Hypothalamus (tissue), 51 donors: ENCODE measurements at places on chromosomes 7 and 10.
A peak's percentile ranks its signal among the peaks of the same experiment; 100 is the strongest.

DNA sequence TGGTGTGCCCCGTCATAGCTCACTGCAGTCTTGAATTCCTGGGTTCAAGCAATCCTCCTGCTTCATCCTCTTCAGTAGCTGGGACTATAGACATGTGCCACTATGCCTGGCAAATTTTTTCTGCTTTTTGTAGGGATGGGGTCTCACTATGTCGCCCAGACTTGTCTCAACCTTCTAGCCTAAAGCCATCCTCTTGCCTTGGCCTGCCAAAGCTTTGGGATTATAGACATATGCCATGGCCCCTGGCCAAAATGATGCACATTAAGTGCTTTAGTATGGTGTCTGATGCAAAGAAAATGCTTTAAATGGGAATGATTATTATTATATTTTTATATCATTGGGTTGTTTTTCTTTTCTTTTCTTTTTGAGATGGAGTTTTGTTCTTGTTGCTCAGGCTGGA is 33.2 kb upstream of the VCL start:
- DNase-seq = no peak

- DNase-seq = no peak
Observed at GRCh38 chr10:129546106-129546505, 79.1 kb downstream of the MGMT start.

DNA sequence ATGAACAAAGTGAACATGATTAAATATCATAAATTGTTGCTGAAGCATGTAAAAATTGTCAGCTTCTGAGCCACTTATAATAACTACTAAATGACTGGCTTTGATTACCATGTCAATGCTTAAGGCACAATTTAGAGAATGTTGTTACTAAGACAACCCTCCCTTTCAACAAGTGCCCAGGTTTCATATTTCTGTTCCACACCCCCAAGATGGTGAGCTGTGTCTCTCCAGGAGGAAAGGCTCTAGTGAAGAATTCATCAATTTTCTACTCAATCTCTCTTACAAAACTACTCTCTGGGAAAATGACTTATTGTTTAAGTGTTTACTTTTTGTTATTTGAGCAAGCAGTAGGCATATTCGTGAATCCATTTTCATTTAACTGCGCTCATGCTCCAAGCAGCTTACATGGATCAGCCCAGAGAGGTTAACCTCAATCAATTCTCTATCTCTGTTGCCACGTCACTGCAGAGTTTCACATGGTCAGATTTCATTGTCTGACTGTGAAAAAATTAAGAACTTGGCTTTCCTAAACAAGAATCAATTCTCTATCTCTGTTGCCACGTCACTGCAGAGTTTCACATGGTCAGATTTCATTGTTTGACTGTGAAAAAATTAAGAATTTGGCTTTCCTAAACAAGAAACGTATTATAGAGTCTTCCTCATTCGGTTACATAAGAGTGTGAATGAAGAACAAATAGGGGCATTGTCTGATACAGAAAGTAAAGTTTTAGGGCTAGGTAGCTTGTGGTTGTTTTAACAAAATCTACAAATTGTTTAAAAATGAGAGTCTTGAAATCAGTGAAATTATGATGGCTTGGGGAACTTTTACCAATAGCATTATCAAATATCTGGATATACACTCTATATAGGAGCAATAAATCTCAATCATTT is 49.7 kb downstream of the CCDC71L start:
- DNase-seq = no peak

DNA sequence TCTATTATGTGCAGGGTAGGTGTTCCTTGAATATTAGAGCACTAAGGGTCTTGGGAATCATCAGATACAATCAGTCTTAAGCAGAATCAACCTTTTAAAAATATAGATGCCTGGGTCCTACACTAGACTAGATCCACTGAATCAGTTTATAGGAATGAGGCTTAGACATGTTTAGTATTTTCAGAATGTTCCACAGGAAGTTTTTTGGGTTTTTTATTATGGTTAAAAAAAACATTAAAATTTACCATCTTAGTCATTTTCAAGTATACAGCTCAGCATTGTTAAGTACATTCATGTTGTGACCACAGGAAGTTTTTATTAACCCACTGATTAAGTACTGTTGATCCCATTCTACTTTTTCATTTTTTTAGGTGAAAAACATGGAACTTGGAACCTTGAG is 135.7 kb downstream of the LCOR start:
- DNase-seq = no peak

DNA sequence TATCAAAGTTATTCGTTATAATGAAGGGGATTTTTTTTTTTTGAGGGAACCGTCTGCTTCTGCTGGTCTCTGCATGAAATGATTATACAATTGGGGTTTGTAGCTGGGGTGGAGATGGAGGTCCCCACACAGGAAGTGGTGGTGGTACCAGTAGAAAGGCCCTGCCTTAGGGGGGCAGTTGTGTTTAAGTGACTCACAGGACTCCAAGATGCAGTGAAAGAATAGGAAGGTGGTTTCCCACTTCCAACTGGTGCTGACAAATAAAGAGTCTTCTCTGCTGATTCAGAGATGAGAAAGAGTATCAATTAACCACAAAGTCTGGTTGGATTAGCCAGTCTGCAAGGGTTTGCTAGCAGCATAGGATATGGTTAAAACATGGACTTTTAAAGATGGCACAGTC is 376.0 kb downstream of the SORCS3 start:
- DNase-seq = no peak

- no peak for DNase-seq
Observed at GRCh38 chr7:54811846-54812254, 52.8 kb upstream of the SEC61G start.

GRCh38 chr10:26556748-26557640 is 118.9 kb downstream of the APBB1IP start:
- DNase-seq = peak; percentile 31

DNA sequence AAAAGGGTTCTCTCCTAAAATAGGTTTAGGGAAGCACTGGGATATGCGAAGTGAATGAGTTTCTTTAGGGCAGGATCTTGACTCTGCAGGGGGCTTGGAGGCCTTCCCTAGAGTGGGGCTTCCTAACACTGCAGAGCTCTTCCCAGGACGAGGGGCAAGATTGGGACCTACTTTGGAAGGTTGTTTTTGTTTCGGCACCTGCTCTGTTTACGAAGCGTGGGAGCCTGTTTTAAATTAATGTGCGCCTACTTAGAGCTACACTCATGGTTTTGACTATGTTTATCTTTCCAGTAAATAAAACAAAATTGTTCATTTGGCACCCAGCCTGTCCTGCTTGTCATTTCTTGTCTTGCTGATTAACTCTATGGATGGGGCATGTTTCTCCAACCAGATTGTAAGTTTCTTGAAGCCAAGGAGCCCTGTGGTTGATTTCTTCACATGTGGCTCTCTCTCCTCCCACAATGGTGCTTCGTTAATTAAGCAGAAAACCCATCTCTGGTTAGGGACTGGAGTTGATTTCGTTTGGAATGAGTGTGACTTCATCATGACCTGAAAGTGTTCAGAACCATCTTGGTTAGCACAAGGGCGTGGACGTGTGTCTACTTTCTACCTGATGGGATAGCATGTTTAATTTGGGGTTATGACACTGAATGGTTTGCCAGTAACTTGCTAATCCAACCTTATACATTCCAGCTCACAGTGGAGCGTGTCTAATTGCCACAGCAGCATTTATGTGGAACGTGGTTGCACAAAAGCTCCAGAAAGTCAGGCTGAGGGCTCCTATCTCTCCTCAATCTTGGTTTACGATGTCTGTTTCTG is 98.1 kb downstream of the TCF7L2 start:
- no peak for DNase-seq

- DNase-seq = no peak
Observed at GRCh38 chr10:123555616-123556015, 110.5 kb upstream of the GPR26 start.

GRCh38 chr10:68153473-68154210 is 44.4 kb downstream of the MYPN start:
- DNase-seq = no peak

DNA sequence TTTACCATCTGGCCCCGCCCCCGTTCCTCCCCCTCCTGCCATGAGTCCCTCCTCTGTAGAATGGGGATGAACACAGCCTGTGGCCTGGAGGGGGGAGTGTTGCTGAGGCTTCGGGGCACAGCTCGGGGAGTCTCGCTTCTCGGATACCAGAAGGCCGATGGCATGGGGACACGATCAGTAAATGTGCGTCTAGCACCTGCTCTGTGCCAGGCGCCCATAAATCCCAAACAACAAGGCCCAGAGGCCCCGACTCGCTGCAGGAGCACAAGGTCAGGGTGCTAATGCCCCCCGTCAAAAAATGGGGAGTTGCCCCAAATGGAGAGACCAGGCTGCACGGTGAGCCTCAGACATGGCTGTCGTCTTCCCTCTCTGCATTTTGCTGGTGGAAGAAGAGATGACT is 40.7 kb downstream of the JAKMIP3 start:
- DNase-seq = no peak

DNA sequence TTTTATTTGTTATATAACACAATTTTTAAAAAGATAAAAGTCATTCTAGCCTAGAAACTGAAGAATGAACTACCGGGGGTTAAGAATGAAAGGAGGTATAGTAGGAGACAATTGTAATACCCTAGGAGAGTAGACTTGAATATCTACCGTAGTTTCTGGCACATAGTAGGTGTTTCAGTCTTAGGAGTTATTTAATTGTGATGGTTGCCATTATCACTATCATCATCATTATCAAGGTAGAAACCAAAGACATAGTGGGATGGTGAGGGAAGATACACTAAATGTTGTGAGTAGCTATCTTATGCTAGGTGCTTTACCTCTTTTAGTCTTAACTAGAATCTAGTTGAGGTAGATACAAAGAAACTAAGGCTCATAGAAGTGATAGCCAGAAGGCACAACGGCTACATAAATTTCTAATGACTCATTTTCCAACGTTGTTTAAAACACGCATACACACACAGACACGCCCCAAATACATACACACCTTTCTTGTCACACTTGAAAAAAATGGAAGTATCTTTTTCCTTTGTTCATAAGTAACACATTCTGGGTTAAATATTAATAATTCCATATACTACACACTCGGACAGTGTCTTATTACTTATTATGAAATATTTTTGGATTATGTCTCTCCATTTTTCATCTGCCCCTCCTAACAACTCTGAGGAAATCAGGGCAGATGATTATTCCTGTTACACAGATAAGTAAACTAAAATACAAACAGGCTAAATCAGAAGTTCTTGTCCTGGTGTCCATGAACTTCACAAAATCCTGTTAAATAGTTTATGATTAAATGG is 2.0 kb upstream of the ANLN start:
- DNase-seq = no peak

DNA sequence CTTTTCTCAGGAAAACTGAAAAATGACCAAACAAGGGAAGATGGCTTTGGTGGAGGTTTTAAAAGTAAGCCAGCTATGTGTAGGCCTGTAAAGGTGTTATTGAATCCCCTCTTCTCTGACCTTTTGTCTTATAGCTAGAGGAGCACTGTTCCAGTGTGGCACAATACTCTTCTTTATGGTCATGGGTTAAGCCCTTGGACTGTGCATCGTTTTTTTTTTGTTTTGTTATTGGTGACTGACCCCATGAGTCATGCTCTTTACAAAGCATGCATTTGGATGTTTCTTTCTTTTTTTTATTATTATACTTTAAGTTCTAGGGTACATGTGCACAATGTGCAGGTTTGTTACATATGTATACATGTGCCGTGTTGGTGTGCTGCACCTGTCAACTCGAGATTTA is 19.6 kb upstream of the FAM25A start:
- no peak for DNase-seq

GRCh38 chr10:118927321-118927720 is 102.2 kb upstream of the NANOS1 start:
- no peak for DNase-seq
